ENCODE measurements at places on chromosomes 7 and 10. TPM values are rescaled to one million over a fixed set of nuclear protein-coding genes. Genes with fewer than 3 reads are reported as not detected.

Gene PRKRIP1
- total RNA-seq, result 26.1 TPM

GRCh38 chr10:17351506-17351905 is 102.9 kb downstream of the ST8SIA6 start:
- no peak for DNase-seq

Gene PRTFDC1
- 13.7 TPM for total RNA-seq

DNA sequence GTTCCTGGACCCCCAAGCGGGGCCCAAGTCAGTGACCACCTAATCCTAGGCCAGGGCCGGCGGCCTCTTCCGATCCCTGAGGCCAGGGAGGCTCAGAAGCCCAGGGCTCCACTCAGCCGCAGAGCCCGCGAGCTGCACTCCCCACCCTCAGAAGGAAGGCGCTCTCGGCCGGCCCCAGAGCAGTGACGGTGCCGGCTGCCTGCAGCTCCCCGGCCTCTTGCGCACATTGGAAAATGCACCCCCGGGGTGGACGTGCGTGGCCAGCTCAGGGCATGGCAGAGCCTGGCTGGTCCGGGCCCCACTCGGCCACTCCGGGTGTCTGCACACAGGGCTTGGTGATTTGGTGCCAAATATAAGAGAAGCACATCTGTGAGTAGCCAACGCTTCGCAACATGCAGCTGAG is 269.1 kb downstream of the PTPRN2 start:
- DNase-seq, result no peak

Gene CD36
- total RNA-seq, result 0.70 TPM

Gene AQP1
- 4.4 TPM for total RNA-seq

DNA sequence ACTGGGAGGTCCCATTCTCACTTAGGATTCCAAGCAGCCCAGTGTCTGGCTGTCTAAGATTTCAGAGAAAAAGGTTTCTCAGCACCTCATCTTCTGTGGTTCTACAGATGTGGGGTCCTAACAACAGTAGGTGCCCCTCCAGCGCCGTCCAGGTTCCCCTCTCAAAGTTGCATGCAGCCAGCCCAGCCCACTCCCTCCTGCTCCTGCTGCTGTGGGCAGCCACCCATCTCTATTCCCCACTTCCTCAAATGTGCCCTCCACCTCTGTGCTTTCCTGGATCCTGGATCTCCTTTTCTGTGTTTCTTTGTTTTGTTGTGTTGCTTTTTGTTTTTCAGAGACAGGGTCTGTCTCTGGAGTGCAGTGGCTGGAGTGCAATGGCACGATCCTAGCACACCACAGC is 13.3 kb upstream of the SLC18A3 start:
- DNase-seq, result no peak

Gene NT5C3A
- 67.7 TPM for total RNA-seq

- peak; percentile 22 for DNase-seq
Observed at GRCh38 chr7:141001546-141001945, 13.2 kb downstream of the MRPS33 start.

DNA sequence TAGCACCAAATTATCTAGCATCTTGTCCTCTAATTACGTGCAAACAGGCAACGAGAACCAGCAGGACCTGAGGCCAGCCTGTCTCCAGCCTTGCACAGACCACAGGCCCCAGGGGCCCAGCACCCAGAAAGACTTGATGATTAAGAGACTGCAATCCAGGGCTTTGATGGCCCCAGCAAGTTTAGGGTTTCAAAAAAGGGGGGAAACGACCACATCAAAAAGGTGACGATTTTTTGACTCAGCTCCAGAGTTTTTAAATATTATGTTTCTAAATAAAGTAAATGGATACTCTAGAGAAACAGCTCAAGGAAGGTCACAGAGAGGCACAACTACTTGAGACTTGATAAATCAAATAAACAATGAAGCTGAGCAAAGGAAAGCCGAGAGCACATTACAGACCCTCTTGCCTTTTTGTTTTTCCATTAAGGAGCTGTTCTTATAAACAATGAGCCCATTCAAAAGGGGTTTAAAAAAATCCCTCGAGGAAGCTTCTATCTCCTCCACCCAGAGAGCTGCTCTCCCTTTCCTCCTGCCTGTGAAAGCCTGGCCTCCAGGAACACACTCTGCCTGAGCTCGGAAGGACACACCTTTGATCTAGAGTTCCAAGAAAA is 44.1 kb downstream of the GLI3 start:
- no peak for DNase-seq

GRCh38 chr7:27616914-27617548 is 45.7 kb downstream of the HIBADH start:
- no peak for DNase-seq

DNA sequence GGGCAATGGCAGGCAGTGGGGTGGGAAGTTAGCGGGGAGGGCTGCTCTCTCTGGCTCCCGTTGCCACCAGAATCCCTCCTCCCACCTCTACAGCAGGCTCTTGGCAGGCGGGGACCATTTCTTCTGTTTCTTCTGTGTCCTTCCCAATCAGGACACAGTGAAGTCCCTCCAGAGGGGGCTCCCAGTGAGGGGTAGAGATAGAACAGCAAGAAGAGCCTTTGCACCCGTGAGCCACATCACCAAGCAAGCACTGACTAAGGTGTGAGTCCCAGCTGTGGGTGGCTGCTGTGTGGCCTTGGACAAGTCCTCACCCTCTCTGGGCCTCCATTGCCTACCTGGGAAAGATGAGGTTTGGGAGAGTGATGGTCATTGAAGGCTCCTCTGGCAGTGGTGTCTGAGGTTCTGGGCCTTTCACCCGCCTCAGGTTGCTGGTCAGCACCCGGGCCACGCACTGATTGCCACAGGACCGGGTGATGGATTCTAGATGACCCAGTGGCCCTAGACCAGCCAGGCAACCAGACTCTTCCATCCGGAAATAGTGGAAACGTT is 26.0 kb upstream of the PCBD1 start:
- DNase-seq, result no peak

DNA sequence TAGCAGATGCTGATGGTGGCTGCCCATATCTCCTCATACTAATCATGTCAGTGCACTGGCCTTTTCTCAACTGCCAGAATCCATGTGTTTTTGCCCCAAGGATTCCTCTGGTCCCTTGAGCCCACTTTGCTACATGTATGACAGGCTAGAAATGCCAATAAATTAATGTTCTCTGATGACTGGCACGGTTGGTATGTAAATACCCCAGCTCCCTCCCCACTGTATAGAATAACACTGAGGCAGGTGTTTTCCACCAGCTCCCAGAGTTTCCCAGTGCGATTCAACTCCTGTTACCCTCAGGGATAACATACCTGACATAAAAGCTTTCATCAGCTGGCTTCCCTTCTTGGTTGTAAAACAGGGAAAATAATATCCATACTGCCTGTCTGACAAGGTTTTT is 9.0 kb upstream of the PLEKHS1 start:
- no peak for DNase-seq

All from renal cortical epithelial cell (primary cell).